ENCODE measurements at places on chromosomes 7 and 10.

GRCh38 chr7:155336812-155337602, 39.3 kb downstream of the INSIG1 start:
- DNase-seq, result no peak

- no peak for DNase-seq
These were observed 1.5 kb downstream of the RGS10 start for GRCh38 chr10:119541046-119541445.

GRCh38 chr10:124145109-124145870, 51.9 kb upstream of the CHST15 start:
- DNase-seq, result no peak

DNA sequence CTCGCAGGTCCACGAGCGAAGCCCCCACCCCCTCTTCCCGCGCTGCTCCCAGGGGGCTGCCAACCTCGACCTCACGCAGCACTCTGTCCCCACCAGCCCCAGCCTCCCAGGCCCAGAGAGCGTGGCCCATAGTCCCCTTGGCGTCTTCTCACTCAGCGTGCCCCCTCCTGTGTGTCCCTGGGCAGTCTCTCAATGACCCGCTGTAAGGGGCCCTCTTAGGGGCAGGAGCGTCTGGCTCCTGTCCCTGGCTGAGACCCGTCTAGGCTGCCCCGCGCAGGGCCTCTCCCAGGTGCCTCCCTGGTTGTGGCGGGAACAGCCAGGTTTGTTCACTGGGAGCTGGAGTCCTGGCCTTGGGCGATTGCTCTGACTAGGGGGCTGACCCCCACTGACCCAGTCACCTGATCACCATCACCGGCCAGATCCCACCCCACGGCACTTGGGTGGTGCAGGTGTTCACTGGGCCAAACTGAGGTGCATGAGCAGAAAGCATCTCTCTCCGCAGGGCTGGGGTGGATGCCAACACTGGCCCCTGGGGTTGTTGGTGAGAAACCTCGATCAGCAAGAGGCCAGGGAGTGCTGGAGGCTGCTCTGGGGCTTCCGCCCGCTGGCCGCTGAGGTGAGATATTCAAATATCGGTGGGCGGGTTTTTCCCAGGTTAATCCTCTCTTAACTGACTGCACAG, 12.6 kb upstream of the WDFY4 start:
- no peak for DNase-seq
